ENCODE measurements at places on chromosomes 5 and 9. TPM values are rescaled to one million over a fixed set of nuclear protein-coding genes. Genes with fewer than 3 reads are reported as not detected.

GRCh38 chr9:29637471-29638237 is 2064.4 kb upstream of the C9orf72 start:
- DNase-seq: no peak
- no peak overlapping the region for H3K27ac ChIP-seq
- no peaks in the 10 kb centered on the region for H3K4me1 ChIP-seq

- no peak overlapping the region for H3K4me3 ChIP-seq
- no peak for DNase-seq
- no peaks in the 10 kb centered on the region for H3K27me3 ChIP-seq
- no peaks in the 10 kb centered on the region for H3K36me3 ChIP-seq
- H3K27ac ChIP-seq: no peak overlapping the region
Measured at GRCh38 chr9:227860-228259, 13.2 kb downstream of the DOCK8 start.

GRCh38 chr9:108234811-108235210 is 621.0 kb downstream of the ACTL7B start:
- no peaks in the 10 kb centered on the region for H3K36me3 ChIP-seq
- H3K4me3 ChIP-seq: no peak overlapping the region
- no peaks in the 10 kb centered on the region for H3K4me1 ChIP-seq
- no peak for DNase-seq
- no peaks in the 10 kb centered on the region for H3K27me3 ChIP-seq

Gene ABCA1
- 12.6 TPM for total RNA-seq

GRCh38 chr9:27472195-27472594 is 51.9 kb upstream of the IFNK start:
- no peak overlapping the region for H3K27ac ChIP-seq
- no peak overlapping the region for H3K4me3 ChIP-seq
- H3K4me1 ChIP-seq: no peaks in the 10 kb centered on the region
- no peak for DNase-seq

- DNase-seq: no peak
- H3K4me3 ChIP-seq: no peak overlapping the region
- H3K36me3 ChIP-seq: no peaks in the 10 kb centered on the region
- no peaks in the 10 kb centered on the region for H3K4me1 ChIP-seq
- no peaks in the 10 kb centered on the region for H3K27me3 ChIP-seq
Measured at GRCh38 chr5:14706615-14707021, 42.1 kb downstream of the OTULIN start.

GRCh38 chr5:174482607-174483024 is 241.8 kb upstream of the MSX2 start:
- no peak overlapping the region for H3K27ac ChIP-seq
- H3K36me3 ChIP-seq: no peaks in the 10 kb centered on the region

Gene AGPAT2
- 90.2 TPM for total RNA-seq

Gene COL27A1
- 15.6 TPM for total RNA-seq

Gene TENT4A
- 9.3 TPM for total RNA-seq

Data from pancreas (tissue), 10 donors.